Activated T-helper 9 cell treated with anti-CD3 and anti-CD28 coated beads, Interleukin-2, amount 50 U/mL, for 16 hours (primary cell): ENCODE measurements at places on chromosomes 2 and 18.

DNA sequence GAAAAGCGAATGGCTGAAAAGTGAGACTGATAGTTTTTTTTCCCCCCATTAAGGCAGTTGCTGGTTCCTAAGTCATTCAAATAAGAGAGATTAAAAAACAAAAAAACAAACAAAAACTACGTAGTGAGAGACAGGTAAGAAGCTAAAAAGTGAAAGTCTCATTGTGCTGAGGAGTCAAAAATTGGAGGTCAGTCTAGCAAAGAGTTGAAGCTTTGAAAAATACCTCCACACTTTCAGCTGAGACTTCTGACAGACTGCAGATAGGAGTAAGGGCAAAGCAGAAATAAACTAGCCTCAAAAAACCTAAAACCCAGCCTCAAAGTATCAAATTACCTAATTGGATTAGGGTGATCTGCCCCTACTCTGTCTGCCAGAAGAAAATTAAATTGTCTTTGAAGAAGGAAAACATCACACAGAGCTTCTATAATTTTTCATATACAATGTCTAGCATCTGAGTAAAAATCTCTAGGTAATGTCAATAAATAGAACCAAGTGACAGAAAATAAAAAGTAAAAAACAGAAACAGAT, 10.9 kb upstream of the EIF2AK3 start:
- DNase-seq, result no peak

- no peak for DNase-seq
These were observed 1067.6 kb upstream of the ACVR2A start for GRCh38 chr2:146777181-146777580.

DNA sequence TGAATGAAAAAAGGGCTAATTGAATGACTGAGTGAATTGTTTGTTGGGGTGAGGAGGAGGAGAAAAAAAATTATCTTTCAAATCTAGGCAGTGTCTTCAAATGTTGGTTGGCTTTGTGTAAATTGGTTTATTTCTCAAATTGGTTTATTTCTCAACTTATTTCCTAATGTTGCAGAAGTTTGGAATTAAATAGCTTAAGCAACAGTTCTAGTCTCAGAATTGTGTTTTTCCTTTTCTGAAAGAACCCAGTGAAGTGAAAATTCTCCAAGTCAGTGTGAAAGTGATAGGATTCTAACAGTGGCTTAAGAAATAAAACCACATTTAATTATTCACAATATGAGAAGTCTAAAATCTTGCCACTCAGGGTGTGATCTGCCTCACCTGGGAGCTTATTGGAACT, 54.6 kb upstream of the LYPD6B start:
- no peak for DNase-seq

DNA sequence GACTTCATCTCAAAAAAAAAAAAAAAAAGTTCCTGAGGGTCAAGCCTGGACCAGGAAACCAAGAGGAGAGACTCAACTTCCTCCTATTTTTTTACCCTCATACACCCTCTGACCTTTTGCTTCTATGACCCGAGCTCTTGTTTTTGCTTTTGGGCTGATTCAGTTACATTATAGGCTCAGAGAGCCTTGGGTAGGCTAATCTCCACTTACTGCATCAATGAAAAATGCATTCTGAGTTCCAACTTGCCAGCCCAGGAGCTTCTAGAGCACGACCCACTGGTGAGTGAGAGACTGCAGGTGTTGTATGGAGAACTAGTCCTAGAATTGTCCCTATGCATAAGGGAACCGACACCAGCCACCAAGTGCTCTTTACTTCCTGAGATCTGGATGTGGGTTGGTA, 91.1 kb downstream of the CABLES1 start:
- no peak for DNase-seq

DNA sequence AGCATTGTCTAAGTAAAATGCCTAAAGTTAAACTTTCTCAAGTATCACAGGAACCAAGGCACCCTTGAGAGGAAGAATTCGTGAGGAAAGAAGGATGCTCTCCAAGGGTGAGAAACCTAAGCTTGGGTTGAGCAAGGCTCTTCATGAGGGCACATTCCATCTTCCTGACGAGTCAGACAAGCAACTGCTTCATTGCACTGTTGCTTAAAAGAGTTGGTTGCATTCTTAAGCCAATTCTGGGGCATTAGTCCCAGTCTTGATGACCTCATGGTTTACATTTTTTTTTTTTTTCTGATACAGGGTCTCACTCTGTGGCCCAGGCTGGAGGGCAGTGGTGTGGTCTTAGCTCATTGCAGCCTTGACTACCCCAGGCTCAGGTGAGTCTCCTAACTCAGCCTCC, 237.5 kb downstream of the ACTR3 start:
- DNase-seq, result no peak

- DNase-seq, result no peak
These were observed 118.3 kb downstream of the DOK6 start for GRCh38 chr18:69518989-69519388.

DNA sequence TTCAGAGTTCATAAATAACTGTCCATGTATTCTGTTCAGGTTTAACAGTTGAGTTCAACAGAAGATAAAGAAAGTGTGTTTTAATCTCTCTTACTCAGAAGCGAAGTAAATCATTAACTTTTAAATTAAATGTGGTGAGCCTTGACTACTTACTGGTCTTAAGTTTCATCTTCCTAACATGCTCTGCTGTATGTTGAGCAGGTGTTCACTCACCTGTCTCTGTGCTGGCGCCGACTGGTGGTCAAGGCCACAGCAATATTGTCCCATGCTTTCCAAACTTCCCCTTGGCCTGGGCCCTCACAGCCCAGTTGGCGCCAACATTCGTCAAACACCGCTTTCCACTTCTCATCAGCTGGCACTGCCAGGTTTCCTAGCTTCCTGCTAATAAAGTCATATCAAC, 17.0 kb upstream of the MPP4 start:
- DNase-seq, result no peak

DNA sequence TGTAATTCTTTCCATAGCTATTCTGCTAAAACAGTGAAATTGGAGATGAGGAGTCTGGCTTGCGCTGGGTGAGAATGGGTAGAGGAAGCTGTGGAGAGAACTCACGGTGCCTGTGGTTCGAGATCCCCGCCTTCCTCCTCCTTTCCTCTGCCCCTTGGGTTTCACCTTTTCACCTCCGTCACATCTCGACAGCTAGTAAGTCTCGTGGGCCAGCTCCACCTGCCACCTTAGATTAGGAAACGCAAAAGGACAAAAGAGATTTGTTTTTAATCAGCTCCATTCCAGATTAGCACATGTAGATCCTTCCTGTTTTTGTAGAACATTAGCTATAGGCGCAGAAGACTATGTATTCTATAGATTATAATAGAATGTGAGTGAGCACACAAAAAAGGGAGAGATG, 20.6 kb downstream of the TRIB2 start:
- DNase-seq, result no peak

GRCh38 chr2:65309699-65310098, 82.1 kb downstream of the ACTR2 start:
- DNase-seq, result no peak

DNA sequence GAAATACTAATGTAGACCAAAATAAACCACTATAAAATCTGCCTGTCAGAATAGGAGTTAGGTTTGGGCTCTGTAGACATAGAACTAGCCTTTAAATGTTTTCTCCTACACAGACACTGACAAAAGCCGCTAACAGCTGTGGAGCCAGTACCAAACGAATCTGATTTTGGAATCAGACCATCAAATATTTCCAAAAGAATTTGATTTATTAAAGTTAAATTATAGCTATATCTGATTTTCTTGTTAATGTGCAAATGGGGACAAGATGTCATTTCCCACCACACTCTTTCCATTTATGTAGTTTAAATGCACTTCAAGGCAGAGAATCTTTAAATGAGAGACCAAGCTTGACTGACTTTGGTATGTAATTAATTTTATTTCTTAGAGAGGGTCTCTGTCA, 343.4 kb upstream of the FIGN start:
- DNase-seq, result no peak

DNA sequence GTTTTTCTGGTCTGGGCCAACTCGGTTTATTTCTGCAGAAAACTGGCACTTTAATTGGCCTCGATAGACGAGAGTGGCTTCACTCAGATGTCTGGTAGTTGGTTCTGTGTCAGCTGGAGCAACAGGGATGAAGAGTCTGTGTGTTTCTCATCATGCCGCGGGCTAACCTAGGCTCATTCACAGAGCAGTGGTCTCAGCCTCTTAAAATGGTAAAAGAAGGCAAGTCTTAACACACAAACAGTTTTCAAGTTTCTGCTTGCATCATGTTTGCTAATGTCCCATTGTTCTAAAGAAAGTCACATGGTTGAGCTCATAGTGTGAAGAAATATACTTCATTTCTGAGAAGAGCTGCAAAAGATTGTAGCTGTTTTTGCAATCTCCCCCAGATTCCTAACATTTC, 37.5 kb upstream of the ANXA4 start:
- no peak for DNase-seq
